ENCODE measurements at places on chromosomes 7 and 10.

DNA sequence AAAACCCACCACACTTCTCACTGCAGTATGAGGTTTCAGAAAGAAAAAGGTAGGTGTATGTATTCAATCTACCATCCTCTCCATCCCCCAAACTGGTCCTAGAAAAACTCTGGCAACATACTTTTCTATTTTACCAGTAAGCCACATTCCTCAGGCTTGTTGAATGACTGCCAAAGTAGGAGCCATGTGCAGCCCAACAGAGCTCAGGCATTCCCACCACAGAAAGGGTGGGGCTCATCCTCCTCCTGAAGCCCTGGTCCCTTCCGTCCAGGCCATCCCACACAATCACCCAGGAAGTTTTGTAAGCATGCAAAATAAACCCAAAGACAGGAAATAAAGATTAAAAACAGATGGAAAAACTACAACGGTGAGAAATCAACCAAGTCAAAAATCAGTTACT, 57.2 kb downstream of the MAD1L1 start:
- peak; percentile 95 for DNase-seq

DNA sequence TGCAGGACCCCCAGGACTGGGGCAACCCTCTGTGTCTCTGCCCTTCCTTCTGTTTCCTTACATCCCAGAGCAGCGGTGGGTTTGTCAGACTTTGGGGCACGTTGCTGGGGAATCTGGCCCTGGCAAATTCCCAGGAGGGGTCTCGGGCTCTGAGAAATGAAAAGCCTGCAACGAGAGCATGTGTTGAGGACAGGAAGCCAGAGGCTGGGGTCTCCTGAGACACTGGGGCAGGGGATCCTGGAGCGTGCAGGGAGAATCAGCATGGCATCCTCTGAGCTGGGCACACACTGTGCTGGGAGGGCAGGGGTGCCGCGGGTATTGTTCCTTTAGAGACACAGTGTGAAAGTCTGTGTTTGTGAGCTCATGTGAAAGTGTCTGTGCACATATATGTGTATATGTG, 279.9 kb upstream of the PPP2R2D start:
- no peak for DNase-seq

DNA sequence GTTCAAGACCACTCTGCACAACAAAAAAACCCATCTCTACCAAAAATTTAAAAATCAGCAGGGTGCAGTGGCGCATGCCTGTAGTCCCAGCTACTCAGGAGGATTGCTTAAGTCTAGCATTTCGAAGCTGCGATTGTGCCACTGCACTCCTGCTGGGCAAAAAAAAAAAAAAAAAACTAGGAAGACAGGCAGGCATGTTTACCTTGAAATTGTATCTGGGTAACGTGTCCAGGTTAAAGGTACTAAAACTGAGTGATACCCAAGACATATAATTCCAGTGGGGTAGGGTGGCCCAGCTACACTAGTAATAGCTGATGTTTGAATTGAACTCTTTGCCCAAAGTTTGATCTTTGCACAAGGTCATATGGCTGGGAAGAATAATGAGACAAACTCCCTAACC, 16.2 kb downstream of the GHITM start:
- no peak for DNase-seq

DNA sequence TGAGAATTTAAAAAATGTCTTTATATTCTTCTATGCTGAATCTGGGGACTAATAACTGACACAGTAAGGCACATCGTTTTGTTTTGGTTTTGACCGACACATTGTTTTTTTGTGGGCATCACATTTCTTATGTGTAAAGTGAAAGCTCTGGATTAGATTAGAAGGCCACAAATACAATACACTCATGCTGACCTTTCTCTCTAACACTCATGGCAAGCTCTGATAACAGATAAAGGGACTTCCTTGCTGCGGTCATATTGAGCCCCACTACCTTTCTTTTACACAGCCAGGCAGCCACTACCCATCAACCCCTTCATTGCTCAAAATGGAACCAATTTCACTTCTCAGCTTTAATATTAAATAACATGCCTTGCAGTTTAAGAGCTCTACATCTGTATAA, 26.0 kb downstream of the PPP1R3A start:
- DNase-seq = no peak

DNA sequence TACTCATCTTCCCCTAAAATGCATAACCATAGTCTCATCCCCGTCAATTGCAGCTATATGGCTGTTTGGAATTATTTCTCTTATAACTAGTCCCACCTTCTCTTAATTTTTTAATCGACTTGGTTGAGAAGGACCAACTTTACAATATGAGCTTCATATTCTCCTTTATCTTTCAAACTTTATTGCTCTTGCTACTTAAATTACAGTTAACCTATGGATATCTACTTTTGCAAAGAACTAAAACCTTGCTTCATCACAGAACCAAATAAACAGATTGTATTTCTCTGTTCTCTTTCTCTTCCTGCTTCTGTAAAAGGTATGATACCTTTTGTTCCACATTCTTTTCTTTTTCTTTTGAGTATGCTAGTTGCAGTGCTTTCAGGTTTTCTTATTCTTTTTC, 6.1 kb downstream of the CREM start:
- DNase-seq = no peak

DNA sequence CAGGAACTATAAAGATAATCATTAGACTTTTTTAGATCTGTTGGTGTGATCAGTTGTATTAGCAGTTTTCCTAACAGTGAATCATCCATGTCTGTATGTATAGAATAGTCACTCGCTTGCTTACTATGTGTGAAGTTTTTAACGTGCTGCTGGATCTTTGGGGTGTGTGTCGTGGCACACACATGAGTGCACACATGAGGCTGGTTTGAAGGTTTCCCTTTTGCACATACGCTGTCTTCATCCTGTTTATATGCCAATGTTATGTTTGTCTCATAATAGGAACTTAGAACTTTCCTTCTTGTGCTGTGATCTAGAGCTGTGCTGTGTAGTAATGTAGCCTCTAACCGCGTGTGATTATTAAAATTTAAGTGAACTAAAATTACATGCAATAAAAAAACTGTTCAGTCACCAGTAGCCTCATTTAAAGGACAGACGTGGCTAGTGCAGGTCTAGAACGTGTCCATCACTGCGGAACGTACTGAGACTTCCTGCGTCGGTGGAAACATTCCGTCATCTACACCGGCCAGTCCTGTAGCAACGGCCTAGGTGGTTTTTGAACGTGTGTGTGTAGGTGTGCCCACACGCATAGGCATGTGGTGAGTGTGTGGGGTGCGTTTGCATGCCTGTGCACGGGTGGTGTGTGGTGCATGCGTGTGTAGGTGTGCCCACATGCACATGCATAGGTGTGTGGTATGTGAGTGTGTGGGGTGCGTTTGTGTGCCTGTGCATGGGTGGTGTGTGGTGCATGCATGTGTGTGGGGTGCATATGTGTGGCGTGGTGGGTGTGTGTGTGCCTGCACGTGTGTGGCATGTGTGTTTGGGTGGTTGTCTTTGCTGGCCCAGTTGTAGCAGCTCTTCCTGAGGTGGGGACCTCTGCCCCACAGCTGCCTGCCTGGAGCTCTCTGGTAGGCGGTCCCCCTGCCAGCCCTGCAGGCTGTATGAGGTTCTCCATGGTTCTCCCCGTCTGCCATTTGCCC, 56.6 kb downstream of the INPP5A start:
- no peak for DNase-seq

DNA sequence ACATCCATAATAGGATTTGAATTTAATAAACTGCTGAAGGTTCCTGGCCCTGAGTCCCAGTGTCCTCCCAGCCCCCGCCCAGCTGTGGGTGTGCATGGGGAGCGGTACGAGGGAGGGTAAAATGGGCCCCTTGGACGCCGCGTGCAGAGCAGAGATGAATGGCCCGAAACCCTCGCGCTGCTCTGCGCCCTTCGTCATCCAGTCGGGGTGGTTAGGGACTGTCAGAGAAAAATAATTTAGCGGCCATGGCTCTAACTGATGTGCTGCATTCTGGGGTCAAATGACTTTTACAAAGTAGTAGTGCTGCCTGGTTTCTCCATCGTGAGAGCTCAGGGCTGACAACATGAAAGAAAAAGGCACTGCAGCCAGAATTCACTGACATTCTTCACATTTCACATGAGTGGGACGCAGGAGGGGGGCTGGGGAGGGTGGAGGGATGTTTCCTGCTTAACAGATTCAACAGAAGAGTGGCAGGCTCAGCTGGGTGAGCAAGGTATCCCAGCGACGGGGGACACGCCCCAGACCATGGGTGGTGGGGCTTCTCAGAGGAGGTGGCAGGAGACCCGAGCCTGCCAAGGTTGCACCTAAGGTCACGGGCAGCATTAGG, 304.5 kb downstream of the WDR37 start:
- no peak for DNase-seq

GRCh38 chr7:16847381-16847860, 34.4 kb downstream of the AGR3 start:
- no peak for DNase-seq

GRCh38 chr10:100808876-100809275, 63.5 kb downstream of the PAX2 start:
- DNase-seq = no peak

GRCh38 chr7:121372376-121373010, 23.6 kb downstream of the FAM3C start:
- DNase-seq = no peak

DNA sequence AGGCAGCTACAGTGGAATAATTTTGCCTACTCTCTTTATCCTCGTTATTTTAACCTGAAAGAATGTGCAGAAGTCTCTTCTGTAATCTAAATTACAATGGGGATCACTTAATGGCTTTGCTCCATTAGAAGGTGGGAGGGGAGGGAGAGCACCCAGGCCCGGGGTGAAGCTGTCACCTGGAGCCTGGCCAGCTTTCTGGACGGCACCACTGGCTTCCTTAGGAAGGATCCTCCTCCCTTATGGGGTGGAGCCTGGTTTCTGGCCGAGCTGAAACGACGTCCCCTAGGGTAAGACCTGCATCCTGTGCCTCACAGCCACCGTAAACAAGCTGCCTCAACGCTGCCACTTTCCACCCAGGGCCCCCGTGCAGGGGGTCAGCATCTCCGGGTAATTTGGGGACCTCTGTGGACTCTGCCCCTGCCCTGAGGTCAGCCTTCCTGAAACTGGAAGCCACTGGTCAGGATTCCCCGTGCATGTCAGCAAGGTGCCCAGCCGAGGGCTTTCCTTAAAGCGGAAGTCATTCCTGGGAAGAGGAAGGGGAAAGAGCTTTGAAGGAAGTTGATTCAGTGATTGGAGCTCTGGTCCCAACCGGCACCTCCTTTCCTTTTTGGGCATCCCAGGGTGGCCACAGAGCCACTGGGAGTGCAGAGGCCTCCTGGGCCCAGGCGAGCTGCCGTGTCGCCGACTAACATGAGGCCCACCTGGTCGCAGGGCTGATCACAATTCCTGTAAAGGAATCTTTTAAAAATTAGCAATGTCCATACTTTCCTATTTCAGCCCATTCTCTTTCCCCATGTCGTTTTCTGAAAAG, 569.1 kb downstream of the DNAJB6 start:
- no peak for DNase-seq

GRCh38 chr10:21363092-21363730, 162.3 kb downstream of the SKIDA1 start:
- DNase-seq = no peak

DNA sequence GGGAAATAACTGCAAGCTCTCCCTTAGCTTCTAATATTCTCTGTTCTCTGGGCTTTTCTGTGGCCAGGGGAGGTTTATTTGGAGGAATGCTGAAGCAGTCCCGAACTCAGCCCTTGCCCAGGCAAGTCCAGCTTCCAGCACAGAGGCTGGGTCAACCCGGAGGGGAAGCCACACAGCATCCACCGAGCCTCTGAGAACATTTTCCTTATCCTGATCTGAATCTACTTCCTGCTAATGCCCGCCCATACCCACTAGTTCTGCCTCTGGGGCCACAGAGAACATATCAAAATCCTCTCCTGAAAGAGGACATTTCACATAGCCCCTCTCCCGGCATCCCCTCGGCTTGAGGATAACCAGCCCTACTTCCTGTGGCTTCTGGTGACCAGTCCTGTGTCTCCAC, 31.1 kb downstream of the SH3PXD2A start:
- DNase-seq = no peak

GRCh38 chr10:114548662-114549061, 109.4 kb downstream of the ABLIM1 start:
- DNase-seq = peak; percentile 36

GRCh38 chr7:17558558-17559332, 260.3 kb downstream of the AHR start:
- DNase-seq = no peak

- DNase-seq = peak; percentile 39
These were observed 649 bp downstream of the ACTR3B start for GRCh38 chr7:152759949-152760853.

DNA sequence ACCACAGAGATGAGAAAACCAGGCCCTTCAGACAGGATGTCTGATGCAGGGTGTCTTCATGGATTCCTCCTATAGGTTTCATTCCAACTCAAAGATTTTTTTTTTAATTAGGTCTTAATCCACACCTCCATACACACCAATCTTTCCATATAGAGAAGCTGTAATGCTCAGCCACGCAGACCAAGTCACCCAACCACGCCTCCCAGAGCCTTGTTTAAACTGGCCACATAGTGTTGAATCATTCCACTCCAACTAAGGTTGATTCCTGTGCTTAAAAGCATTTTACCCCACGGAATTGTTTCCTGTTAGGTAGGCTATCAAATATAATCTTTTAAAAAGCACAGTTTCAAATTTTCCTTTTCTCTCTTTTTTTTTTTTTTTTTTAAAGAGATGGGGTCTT, 153.6 kb downstream of the TYW1B start:
- DNase-seq = peak; percentile 11

DNA sequence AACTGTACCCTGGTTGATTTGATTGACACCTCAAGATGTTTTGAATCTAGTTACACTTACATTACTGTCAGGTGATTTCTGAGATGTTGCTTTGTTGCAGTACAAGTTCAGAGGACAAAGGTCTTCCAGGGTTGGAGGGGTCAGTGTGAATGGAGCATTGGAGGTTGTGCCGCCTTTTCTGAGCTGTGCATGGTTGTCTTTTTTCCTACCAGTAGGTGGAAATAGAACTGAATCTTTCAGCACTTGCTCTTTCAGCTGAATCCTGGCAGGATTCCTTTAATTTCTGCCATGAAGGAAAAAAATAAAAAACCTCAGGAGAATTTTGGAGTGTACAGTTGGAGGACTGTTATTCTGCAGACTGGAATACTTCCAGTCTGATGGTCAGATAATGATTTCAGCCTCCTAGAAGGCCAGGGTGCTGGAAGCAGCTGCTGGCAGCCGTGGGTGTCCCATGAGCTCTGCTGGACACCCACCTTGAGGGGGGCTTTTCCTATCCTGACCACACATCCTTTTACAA, 82.7 kb downstream of the PLCE1 start:
- DNase-seq = peak; percentile 43

- no peak for DNase-seq
These were observed 129.3 kb downstream of the GFRA1 start for GRCh38 chr10:116143673-116144222.

- DNase-seq = peak; percentile 3
These were observed 317.3 kb downstream of the TCERG1L start for GRCh38 chr10:130994191-130994590.

All from HT1080 (cell line).